T follicular helper cell (primary cell): ENCODE measurements at places on chromosomes 1 and 21.

DNA sequence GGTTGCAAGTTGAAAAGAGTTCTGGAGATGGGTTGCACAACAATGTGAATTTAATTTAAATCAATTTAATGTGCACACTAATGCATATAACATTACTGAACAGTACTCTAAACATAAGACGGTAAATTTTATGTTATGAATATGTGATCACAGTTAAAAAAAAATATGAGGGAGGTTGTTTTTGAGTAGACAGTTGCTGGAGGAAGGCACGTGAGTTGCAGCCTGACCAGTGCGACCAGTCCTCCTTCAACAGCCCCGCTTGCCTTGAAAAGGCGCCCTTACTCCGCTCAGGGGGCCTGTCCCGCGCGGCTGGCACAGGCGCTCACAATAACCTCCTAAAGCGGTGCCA is 322 bp upstream of the OLIG1 start:
- DNase-seq: no peak

GRCh38 chr1:41487126-41488039 is 2.9 kb upstream of the EDN2 start:
- DNase-seq: no peak

DNA sequence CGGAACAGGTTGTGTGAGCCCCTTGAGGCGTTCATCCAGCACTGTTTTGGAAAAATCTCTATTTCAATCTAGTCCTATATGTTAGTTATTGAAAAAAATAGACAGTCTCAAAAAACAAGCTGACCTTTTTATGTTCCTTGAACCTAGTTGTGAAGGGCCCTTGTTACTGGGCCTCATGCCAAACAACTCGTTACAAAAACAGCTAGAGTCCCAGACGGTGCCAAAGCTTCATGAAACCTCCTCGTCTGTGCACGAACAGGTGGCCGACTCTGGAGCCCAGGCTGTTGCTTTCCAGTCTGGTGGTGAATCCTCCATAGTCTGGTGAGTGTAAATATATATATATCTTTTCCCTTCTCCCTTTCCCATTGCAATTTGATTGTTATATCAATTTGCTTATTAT is at the start of gene CHIA:
CHIA (plus strand) TSS at position 222 of the 400 bp plus-strand sequence. CDS start 19,617 bp downstream, outside the sequence.
- no peak for DNase-seq

GRCh38 chr1:167084757-167085156 is 5.4 kb downstream of the GPA33 start:
- DNase-seq: no peak

DNA sequence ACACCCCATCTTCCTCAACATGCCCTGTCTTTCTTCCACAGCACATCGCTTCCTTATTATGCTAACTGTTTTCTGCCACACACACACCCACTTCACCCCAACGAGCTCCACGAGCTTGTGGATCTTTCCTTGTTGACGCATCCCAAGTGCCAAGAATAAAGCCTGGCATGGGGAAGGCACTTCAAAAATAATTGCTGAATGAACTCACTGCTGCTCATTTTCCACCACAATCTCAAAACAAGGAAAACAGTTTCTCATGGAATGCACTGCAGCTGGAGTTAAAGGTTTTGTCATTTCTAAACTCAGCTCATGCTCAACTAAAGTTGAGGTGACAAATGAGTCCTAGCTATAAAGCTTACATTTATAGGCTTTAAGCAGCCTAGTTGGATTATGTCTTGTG is 86.0 kb downstream of the TIAM1 start:
- no peak for DNase-seq

DNA sequence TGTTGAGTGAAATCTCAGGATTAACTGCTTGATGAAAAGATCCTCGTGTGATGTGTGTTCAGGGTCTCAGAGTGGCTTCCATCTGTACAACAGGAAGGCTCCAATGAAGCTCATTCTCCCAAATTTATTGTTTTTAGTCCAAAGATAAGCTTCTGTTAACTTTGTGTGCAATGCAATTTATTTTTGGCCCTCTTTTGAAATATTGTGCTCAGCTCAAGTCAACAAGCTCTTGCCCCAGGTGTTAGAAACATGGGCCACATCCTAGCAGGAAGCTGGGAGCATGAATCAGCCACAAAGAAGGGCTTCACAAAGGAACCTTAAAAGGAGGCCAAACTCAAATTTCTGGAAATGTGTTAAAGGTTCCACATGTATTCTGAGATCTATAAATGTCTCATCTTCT is 135.7 kb downstream of the PCP4 start:
- no peak for DNase-seq

DNA sequence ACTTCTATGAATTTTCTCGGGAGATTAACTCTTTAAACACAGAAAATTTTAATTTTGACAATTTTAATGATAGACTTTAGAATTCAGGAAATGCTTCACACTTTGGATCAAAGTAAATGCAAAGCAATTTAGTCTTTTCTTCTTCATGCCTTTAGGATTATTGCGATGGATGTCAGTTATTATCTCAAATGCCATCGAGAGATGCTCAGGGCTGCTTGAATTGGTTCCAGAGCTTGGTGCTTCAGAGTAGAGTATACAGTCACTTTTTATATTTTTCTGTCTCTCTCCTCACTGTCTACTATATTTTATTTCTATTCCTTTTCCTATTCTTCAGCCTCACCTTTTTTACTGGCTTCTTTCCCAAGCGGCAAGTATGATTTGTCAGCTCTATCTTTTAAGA is 59.2 kb downstream of the C1orf21 start:
- no peak for DNase-seq

- no peak for DNase-seq
Observed at GRCh38 chr1:117570988-117571409, 34.8 kb upstream of the TENT5C start.

- DNase-seq: no peak
Observed at GRCh38 chr1:59366346-59366745, 69.5 kb downstream of the FGGY start.

- peak; percentile 74 for DNase-seq
Observed at GRCh38 chr1:204806943-204807687, 63.5 kb upstream of the NFASC start.

GRCh38 chr21:35692311-35692710 is 368.0 kb downstream of the SETD4 start:
- no peak for DNase-seq
